HFFc6 (cell line): ENCODE measurements at places on chromosomes 3 and 15. TPM values are rescaled to one million over a fixed set of nuclear protein-coding genes. Genes with fewer than 3 reads are reported as not detected.

COL6A5 gene
- total RNA-seq, result not detected in 3 replicates

DNA sequence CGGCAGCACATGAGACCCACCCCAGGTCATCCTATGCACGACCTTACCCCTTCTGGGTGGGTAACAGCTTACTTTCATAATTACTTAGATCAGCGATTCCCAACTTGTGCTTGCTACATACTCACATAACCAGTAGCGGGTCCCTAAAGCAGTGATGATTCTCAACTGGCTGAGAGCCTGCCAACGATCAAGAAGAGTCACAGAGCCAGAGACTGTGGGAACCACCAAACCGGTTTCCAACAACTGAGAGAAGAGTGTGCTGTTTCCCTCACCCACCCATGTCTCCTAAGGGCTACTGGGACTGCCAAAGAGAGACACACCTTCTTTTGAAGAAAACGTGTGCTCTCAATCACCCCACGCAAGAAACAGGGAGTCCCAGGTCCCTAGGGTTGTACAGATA, 12.0 kb upstream of the XXYLT1 start:
- DNase-seq, result no peak

CCDC66 gene
- total RNA-seq, result 7.4 to 10.1 TPM (median 9.0 TPM) in 3 replicates

DNA sequence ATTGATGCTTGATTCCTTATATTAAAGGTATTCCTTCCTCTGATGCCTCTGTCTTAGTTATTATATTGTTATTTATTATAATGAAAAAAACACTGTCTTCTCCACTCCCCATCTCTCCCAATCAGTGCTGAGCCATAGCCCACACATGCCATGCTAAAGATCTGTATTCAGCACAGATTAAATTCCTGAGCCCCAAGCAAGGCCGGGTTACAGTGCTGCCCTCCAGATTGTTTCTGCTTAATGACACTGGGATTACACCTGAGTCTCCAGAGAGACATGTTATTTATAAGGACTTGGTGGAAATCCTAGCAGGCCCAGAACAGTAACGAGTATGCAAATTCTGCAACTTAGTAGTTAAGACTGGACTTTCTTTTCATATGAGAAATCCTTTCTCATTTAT, 305.9 kb upstream of the UMPS start:
- DNase-seq, result no peak

- no peak for DNase-seq
These were observed 219.3 kb downstream of the EBLN2 start for GRCh38 chr3:73280746-73281145.

DNA sequence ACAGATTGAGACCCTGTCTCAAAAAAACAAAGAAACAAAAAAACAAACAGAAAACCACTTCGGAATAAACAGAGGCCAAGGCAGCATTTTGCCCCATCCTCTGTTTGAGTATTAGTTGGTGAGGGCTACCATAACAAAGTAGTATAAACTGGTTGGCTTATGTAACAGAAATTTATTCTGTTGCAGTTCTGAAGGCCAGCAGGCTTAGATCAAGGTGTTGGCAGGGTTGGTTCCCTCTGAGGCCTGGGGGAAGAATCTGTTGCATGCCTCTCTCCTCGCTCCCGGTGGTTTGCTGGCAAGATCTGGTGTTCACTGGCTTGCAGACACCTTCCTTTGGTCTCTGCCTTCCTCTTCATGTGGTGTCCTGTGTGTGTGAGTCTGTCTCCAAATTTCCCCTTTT, 261.6 kb downstream of the PDZRN3 start:
- DNase-seq, result no peak

DNA sequence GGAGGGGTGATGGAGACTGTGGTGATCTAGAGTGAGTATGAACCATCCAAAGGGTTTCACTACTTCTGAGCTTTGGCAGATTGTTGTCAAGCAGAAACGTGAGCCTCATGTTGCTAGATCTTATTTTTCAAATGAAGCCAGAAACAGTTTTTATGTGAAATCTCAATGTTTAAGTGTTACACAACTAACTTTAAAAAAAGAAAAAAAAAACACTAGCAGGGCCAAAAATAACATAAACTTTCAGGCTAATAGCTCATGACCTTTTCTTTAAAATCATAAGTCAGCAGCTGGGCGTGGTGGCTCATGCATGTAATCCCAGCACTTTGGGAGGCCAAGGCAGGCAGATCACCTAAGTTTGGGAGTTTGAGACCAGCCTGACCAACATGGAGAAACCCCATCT, 2.1 kb upstream of the HTR3D start:
- DNase-seq, result no peak

- no peak for DNase-seq
These were observed 4.7 kb upstream of the MAP2K5 start for GRCh38 chr15:67537771-67538170.

C3orf85 gene
- not detected in 3 replicates for total RNA-seq

OXNAD1 gene
- 7.4 to 9.6 TPM (median 8.2 TPM) in 3 replicates for total RNA-seq

DNA sequence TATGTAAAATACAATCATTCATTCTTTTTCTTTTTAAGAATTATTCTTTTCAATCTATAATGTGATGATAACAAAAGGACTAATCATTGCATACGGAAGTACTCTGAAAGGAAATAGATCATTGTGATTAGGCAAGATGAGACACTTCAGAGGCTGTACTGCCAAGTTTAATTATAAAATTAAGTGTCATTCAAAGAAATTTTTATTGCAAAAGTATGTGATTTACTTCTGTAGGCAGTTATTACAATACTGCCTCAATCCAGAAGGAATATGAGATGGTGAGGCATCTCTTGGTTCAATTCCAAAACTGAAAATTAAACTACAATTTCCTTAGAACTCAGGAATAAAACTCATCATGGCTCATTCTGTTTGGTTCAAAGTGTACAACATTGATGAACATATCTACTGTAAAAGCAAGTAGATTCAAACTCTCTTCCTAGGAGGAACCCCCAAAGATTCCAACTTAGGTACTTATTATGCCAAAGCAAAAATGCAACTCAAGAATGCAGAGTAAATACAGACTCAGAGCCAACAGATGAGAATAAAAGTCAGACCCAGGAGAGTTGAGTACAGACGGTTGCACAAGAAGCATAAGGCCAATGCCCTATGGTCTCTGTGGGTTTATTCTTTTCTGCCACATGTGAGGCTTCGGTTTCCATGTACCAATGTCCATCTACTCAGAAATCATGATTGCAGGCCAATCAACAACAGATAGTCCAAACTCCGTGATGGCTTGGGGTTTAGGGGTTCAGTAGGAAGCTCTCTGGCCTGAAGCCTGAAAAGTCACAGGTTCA, 118.5 kb upstream of the WNT5A start:
- DNase-seq, result no peak

CD86 gene
- not detected in 3 replicates for total RNA-seq

DNA sequence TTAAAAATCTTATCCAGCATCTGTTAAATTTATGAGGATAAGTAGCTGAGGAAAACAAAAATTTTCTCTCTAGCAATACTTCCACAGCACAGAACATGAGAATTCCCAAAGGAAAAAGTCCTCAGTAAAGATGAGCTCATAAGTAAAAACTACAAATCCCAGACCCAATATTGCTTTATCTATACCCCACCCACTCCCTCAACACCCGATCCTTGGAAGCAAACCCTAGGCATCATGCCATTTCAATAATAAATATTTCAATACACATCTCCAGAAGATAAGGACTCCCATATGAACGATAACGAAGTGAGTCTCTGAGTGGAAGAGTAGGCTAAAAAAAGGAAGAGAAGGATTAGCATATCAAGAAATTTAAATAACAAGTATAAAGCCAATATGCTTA, 8.3 kb upstream of the PRR20G start:
- no peak for DNase-seq

- DNase-seq, result no peak
These were observed 37.1 kb upstream of the IL12A start for GRCh38 chr3:159951540-159951939.

GRCh38 chr3:123694366-123695087, 109.7 kb upstream of the HACD2 start:
- no peak for DNase-seq

- DNase-seq, result no peak
These were observed 312.5 kb downstream of the SHQ1 start for GRCh38 chr3:72535772-72536171.

- DNase-seq, result no peak
These were observed 181.0 kb downstream of the RAB11A start for GRCh38 chr15:66050264-66050663.

DNA sequence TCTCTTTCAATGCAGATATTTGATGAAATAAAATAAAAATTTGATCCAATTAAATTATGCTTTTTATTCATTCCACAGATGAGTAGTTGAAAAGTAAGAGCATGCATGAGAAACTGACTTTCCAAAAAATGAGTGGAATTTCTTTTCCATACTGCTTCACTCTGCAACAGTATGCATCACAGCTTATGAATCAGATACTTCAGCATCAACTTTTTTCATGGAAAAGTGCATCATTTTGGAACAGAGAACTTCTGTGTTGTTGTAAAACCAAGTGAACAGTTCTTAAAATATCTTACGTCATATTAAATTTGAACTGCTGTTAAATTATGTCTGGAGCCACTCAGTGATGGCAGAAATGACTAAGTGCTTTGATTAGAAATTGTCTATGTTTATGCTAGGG, 16.7 kb upstream of the SLC7A14 start:
- no peak for DNase-seq

EAF2 gene
- 0.95 to 1.5 TPM (median 0.97 TPM) in 3 replicates for total RNA-seq

DNA sequence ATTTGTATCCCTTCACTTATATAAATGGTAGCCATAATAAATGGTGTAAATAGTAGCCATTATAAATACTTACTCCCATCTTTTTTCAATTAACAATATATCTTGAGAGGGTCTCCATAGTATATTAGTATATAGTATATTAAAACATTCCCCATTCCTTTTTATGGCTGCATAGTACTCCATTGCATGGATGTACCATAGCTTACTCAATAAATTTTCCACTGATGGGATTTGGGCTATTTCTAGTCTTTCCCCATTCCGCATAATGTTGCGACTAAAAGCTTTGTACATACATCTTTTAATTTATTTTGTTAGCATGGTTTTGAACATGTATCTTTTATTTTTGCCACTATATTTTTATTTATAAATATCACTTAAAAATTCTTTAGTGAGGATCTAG, 366.3 kb downstream of the IL20RB start:
- DNase-seq, result no peak

ESYT3 gene
- total RNA-seq, result 0.09 to 0.18 TPM in 2 of 3 replicates, not detected in the other

DNA sequence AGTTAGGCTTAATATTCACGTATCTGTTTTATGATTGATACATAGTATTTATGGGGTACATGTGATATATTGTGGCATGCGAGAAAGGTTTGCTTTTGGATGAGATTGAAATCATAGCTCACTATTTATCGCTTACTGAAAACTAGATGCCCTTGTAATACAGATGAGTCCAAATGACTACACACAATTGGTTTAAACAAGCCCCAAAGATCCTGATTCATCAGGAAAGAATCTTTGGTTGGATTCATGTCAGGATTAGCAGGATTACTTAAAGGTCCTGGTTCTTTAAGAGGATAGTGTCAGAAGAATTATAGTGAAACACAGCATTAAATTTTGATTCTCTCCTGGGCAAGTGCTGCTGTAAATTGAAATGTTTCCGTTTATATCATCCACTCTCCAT, 18.6 kb upstream of the AADAC start:
- DNase-seq, result peak; percentile 63

- DNase-seq, result no peak
These were observed 14.8 kb upstream of the CX3CR1 start for GRCh38 chr3:39294446-39295183.

CCR9 gene
- not detected in 3 replicates for total RNA-seq

ZNF502 gene
- 0.09 to 0.44 TPM (median 0.39 TPM) in 3 replicates for total RNA-seq

DNA sequence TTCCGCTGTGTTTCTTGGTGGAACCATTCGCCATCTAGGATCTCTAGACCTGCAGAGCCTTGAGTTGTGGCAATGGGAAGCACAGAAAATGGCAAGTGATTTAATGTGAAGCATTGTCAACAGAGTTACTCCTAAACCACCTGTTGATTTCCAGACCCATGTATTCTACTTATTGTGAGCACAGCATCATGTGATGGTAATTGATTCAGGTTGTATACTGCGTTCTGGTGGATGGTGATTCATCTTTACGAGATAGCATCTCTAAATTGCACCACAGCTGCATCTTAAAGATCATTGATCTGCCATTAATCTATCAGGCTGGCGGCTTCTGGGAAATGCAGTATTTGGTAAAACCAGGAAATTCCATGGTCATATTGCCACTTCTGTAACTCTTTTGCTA, 7.4 kb downstream of the RTP4 start:
- DNase-seq, result no peak

DLL4 gene
- total RNA-seq, result 0.10 TPM in 1 of 3 replicates, not detected in the others

DNA sequence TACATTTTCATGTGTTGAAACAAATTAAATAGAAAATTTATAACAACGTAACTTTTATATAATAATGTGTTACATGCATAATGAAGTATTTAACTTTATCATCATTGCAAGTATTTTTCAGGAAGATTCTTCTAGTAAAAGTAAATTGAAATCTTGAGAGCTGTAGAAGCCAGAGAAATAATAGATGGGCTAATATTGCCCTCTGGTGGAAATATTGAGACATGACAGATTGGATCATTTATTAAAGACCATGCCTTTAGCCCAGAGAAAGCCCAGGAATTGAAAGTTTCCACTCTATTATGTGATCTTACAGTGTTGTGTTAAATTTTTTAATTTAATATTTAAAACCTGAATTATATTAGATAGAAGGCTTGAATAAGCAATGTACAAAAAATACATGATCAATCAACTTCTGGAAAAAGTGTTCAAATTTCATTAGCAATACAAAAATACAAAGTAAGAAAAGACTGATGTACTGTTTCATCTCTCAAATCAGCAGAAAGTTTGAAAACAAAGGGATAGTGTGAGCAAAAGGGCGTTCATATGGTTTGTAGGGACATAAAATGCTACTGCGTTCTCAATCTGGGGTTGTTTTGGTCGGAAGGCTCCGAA, 52.7 kb upstream of the SPTSSB start:
- peak; percentile 48 for DNase-seq

GRCh38 chr3:45560281-45560971, 34.1 kb upstream of the LIMD1 start:
- no peak for DNase-seq

CRYGS gene
- total RNA-seq, result 0.80 to 1.1 TPM (median 0.87 TPM) in 3 replicates

TNFSF10 gene
- not detected in 3 replicates for total RNA-seq

DNA sequence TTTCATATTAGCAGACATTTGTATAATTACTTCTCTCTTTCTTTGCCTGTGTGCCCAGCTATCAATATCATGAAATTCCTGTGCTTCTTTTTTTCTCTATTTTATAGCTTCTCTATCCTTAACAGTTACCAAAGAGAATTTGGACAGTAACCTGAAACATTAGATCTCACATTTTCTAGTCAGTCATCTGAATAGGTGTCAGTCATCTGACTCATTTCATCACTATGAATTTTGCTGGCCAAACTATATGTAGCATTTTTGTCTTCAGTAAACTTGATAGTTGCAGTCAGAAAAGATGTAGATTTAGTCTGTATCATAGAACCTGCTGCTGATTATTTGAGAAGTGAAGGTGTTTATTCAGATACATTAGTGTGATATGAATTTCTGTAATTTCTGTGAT, 52.6 kb downstream of the HMG20A start:
- no peak for DNase-seq

GPR62 gene
- not detected in 3 replicates for total RNA-seq

DNA sequence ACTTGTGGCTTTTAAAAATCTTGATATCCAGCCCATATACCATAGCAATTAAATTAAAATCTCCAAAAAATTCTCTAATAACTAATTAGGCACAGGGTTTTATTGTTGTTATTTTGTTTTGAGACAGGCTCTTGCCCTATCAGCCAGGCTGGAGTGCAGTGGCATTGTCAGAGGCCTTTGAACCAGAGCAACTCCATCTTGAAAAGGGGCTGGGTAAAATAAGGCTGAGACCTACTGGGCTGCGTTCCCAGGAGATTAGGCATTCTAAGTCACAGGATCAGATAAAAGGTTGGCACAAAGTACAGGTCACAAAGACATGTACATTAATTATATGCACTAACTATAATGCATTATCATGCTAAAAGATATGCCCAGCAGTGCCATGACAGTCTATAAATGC, 31.2 kb upstream of the ACP3 start:
- DNase-seq, result no peak

GRCh38 chr3:29568355-29568754, 287.5 kb downstream of the RBMS3 start:
- DNase-seq, result no peak
